ENCODE measurements at places on chromosomes 16 and 17.

GRCh38 chr16:66923866-66924265, 1.5 kb downstream of the RRAD start:
- no peak for DNase-seq

DNA sequence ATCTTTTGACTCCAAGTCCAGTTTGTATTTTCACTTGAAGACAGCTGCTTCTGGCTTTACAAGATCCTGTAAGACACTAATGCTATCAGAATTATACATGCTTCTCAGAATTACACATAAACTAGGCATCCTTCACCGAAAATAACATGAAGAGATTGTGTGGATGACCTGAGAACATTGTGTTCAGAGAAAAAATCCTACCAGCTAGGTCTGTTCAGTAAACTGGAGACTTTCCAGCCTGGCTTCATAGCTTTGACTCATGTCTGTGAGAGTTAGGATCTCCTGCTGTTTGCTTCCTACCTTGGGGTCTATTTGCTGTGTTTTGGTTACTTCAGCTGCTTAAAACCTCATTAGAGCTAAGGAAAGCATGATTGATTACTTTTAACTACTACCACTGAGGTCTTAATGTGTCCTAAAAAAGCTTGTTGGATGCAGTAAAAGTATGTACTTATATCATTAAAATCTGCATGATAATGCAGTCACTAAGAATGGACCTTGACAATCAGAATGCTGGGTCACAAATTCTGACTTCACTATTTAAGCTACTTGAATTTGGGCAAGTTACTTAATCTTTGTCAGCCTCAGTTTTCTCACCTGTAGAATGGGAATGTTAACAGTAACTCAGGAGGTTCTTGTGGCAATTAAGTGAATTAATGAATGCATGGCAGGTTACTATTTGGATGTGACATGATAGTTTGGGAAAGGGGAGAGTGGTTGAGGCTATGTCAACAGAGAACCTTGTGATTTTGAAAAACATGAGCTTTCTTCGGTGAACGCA, 8.0 kb upstream of the MYH13 start:
- no peak for DNase-seq

DNA sequence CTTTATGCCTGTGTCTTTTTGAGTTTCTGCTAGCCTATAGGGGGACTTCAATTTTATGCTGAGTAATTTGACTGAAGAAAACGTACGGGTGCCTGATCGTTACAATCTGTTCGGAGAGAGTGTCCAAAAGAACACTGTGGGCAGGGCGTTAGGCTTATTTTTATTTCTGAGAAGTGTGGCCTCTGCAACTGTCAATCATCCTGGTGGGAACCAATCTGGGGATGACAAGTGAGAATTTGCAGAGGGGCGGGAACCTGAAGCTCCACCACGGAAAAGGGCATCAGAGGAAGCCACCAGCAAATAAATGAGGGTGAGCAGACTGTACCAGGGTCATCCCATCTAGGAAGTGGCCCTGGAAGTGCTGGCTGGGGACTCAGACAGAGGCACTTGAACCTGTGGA, 12.0 kb upstream of the CDYL2 start:
- no peak for DNase-seq

GRCh38 chr16:759110-759910, 1.2 kb upstream of the MSLN start:
- DNase-seq = no peak

DNA sequence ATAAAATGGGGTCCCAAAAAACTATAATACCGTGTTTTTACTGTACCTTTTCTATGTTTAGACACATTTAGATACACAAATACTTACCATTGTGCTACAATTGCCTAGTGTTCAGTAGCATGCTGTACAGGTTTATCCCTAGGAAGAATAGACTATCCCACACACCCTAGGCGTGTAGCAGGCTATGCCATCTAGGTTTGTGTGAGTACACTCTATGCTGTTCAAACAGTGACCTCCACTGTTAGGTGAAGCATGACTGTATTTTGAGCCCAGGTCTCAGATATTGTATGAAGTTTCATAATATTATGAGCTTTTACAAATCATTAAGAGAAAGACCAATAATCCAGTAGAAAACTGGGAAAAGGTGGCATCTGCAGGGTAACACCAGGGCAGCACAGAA, 23.6 kb downstream of the MILR1 start:
- DNase-seq = no peak

DNA sequence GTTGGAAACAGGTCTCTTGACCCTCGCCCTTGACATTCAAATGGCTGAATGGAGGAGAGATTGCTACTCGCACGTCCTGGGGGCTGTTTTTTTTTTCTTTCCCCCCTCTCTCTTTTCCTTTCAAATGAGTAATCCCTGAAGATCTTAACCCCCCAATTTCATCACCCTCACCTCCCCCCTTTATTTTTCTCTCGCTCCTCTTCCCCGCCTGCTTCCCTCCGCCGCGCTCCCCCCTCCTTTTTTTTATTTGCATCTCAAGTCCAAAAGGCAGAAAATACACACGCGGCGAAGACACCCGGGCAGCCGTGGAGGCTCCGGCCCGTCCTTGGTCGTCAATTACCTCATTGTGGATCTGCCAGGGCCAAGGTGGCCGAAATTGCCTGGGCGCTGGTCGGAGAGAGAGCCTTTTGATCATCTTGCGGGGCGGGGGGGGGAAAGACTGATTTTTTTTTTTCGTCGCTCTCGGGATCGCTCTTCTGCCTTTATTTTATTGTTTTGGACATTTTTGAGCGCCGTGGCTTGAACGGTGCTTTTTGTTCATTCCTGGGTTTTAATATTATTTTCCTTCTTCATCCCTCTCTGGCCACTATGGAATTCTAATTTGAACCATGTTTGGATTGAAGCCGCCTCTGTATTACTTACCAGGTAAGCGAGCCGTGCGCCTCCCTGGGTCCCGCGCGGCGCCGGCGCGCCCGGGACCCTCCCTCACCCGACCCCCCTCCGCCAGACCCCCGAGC, 57.2 kb upstream of the GSE1 start:
- DNase-seq = peak; percentile 70

GRCh38 chr17:47810901-47811635, 10.5 kb downstream of the OSBPL7 start:
- DNase-seq = no peak

DNA sequence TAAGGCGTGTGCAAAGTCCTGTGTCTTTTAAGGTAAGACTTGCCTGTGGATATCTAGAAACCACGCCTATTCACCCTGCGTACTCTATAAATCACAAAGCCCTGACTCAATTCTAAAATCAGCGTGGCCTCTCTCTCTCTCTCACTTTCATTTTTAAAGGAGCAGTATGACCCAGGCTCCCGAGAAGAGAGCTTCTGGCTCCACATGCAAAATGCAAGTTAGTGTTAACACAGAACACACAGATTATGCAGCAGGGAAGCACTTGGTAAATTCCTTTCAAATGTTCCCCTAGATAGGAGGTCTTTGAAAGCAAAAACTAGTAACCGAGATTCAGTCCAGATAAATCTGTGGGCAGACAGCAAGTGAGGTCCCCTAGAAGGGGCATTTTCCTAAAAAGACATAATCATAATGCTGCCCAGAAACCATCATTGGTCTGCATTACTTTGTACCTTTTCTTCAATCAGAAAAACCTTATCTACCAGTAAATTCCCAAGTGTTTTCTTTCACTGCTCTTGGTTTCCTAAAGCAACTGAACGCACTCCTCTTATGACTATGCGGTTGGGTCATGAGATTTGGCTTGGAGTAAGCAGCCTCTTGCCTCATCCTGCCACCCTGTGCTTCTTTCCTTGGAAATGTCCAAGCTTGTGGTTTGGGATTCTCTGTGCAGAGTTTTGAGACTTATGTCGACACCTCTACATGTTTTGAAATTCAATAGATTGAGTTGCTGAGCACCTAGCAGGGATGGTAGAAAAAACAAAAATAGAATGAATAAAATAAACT, 31.7 kb upstream of the KCNJ2 start:
- peak; percentile 75 for DNase-seq

GRCh38 chr16:9527976-9528375, 436.5 kb downstream of the HAPSTR1 start:
- DNase-seq = no peak

DNA sequence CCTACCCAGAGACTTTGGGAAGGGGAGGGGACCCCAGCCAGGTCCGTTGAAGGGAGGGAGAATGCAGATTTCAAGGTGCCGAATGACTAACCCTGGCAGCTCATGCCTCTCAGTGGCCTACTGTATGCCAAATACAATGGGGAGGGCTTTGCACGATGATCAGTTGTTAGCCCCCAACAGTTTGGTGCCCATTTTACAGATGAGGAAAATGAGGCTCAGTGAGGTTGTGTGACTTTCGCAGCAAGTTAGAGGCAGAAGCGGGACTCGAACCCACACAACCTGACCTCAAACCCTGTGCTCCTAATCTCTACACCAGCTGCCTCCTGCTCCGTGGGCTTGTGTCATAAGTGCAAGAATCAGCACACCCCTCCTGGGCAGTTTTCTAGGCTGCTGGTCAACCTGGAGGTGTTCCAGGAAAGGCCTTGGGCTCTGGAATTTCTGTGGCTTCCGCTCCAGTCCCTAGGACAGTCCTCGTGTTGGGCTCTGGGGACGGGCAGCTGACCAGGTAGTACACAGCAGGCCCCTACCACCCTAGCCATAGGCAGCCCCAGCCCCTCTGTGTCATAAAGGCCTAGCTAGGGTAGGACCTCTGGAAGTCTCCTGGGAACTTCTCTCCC, 11.9 kb upstream of the NAGPA start:
- no peak for DNase-seq

- no peak for DNase-seq
These were observed 114.4 kb upstream of the HAS3 start for GRCh38 chr16:68991075-68991474.

DNA sequence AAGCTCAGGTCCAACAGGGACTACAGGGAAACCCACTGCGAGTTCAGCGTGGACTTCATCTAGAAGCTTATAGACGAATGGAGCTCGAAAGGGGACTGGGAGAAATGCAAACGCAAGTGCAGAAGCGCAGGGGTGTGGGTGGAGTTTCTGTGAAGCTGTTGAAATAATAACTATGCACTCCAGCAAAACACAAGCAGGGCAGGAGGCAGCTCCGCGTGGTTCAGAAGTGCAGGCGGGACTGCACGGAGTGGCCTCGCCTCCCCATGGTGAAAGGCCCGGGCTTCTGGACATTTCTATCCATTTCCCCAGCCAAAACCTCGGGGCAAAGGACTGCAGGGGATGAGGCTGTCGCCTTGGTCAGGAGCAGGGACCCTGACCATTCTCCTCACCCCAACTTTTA, 74.5 kb downstream of the ZNF423 start:
- DNase-seq = no peak

GRCh38 chr16:66810391-66810790, 9.0 kb upstream of the TERB1 start:
- no peak for DNase-seq

GRCh38 chr17:72192800-72193192, 72.0 kb downstream of the SOX9 start:
- no peak for DNase-seq

DNA sequence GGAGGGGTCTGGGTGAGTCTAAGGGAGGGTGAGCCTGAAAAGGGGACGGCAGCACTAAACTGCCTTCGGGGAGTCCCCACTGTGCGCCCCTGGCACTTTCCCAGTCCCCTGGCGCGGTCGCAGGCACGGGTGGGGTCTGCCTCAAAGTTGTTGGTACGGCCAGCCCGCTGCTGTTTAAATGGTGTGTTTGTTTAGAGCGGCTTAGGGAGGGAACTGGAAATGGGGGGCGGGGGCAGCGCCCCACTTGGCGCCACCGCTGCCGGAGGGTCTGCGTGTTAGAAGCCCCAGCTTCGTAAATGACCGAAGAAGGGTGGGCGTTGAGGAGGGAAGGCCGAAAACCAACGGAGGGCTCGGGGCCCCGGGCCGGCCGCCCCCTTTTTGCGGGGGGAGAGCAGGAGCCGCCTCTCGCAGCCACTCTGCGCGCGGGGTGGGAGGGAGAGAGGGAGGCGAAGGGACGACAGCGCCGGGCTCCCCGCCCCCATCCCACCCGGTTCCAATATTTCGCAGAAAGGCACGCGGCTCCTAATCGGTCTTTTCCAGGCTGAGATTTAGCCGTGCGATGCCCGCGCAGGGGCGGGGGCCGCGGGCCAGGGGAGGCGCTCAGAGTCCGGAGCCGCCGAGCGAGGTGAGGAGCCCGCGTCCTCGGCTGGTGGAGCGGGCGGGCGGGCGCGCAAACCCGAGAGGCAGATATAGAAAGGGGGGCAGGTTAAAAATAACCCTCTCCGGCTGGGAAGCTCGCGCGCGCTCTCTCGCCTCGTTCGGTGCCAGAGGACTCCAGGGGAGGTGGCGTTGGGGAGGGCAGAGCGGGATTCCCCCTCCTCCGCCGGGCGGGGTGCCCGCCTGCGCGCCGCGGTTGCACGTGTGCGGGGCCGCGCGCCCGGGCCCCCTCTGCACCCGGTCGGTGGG, 54.9 kb downstream of the SREBF1 start:
- peak; percentile 56 for DNase-seq

- no peak for DNase-seq
These were observed 8.2 kb downstream of the ARL4D start for GRCh38 chr17:43406676-43407645.

DNA sequence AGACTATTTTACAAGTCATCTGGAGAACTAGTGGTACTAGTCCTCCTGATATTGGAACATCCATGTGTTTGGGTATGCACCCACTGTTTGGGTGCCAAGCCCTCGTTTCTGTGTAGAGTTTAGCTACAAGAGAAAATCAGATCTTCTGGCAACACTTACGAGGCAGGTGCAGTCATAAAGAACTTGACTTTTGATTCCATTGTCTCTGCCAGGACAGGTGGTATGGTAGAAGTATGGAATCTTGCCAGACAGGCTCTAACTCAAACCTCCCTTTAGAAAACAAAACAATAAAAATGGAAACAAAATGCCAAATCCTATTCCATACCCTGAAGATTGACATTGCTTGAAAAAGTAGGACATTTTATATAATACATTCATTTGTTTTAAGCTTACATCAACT, 16.0 kb downstream of the RNF43 start:
- no peak for DNase-seq

DNA sequence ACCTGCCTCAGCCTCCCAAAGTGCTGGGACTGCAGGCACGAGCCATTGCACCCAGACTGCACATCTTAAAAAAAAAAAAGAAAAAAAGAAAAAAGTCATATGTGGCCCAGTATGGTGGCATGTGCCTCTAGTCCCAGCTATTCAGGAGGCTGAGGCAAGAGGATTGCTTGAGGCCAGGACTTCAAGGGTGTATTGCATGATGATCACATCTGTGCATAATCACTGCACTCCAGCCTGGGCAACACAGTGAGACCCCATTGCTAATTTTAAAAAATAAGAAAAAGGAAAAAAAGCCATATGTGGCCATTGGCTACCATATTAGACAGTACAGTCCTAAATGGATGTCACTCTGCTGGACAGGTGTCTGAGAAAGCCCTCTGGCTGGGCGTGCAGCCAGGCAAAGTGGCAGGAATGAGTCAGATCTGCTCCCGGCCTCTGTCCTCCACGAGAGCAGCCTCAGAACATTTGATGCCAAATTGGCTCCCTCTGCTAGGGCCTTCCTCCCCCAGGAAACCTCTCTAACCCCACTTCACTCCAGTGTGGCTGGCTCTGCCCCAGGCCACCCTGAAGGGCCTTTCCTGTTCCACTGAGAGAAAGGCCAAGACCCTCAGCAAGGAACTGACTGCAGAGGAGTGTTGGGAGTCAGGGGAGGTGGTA, 14.7 kb downstream of the CA7 start:
- no peak for DNase-seq

- no peak for DNase-seq
These were observed 30.9 kb upstream of the FOXF1 start for GRCh38 chr16:86479419-86479818.

- no peak for DNase-seq
These were observed 16.3 kb downstream of the CACNA1G start for GRCh38 chr17:50576864-50577263.

GRCh38 chr16:59274141-59274540, 540.0 kb upstream of the GOT2 start:
- DNase-seq = no peak

GRCh38 chr17:40333781-40334448, 24.9 kb downstream of the RARA start:
- no peak for DNase-seq

Measured in GM20000 (cell line).